Pancreas (tissue), 10 donors: ENCODE measurements at places on chromosomes 12 and 14. TPM values are rescaled to one million over a fixed set of nuclear protein-coding genes. Genes with fewer than 3 reads are reported as not detected.

The NRIP2 gene
- 1.2 TPM for polyA plus RNA-seq

The RFX4 gene
- 0.05 TPM for polyA plus RNA-seq

The PLEK2 gene
- 8.6 TPM for polyA plus RNA-seq

The ACSM4 gene
- polyA plus RNA-seq = not detected

The SPX gene
- 13.4 TPM for polyA plus RNA-seq

The TSPAN9 gene
- polyA plus RNA-seq = 15.5 TPM

The HOXC10 gene
- polyA plus RNA-seq = not detected

The SDR9C7 gene
- polyA plus RNA-seq = not detected

The RFLNA gene
- polyA plus RNA-seq = 0.30 TPM

The MIPOL1 gene
- polyA plus RNA-seq = 2.5 TPM

The FAM222A gene
- polyA plus RNA-seq = 14.6 TPM

The ANKS1B gene
- 2.1 TPM for polyA plus RNA-seq

The KRT3 gene
- polyA plus RNA-seq = not detected

The IL31 gene
- polyA plus RNA-seq = not detected

The CCND2 gene
- 9.1 TPM for polyA plus RNA-seq

The CCDC196 gene
- polyA plus RNA-seq = 1.2 TPM

The NRXN3 gene
- polyA plus RNA-seq = 0.53 TPM

The EPS8 gene
- polyA plus RNA-seq = 8.6 TPM

The PRH2 gene
- polyA plus RNA-seq = not detected

The GCH1 gene
- 7.9 TPM for polyA plus RNA-seq

The LRP1 gene
- 15.7 TPM for polyA plus RNA-seq

The RTN1 gene
- polyA plus RNA-seq = 7.6 TPM

The HOXC13 gene
- polyA plus RNA-seq = not detected

The FITM1 gene
- polyA plus RNA-seq = 3.4 TPM

The LAG3 gene
- 0.91 TPM for polyA plus RNA-seq
